ENCODE measurements at places on chromosomes 5 and 9.

DNA sequence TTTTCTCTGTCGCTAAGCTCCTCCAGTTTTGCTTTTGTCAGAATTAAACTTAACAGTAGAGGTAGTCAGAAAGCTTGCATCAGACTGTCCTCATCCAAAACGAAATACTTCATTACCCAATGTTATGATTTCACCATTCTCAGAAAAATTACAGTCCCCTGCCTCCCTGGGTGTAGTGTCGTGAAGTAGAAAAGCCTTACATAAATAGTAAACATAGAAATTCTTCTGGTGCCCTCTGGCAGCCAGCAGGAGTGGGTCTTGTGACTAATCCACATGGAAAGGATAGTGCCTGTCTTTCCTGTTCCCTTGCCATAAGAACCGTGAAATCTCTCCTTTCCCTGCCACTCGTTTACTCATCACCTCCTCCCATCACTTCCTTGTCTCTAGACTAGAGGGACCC is 230.6 kb downstream of the GNA14 start:
- DNase-seq = no peak

DNA sequence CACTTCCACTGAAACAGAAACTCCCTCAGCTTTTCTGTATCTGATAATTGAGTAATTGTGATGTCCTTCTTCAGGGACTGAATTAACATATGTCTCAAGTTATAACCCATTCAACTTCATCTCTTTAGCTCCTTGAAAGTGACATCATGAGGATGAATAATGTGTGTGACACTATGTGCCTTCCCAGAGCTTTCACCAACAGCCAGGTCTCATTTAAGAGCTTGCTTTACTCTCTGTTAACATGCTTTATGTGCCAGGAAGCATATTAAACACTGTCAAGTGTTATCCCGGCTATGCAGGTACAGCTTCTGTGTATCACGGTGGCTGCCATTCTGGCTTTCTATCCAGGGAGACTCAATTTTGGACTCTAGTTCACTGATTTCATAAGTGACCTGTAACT is 799.9 kb downstream of the CDH12 start:
- DNase-seq = no peak

- no peak for DNase-seq
Observed at GRCh38 chr9:89621031-89621430, 16.2 kb downstream of the GADD45G start.

- DNase-seq = no peak
Observed at GRCh38 chr9:93918061-93918460, 37.1 kb downstream of the BARX1 start.

- no peak for DNase-seq
Observed at GRCh38 chr9:83019246-83019645, 43.7 kb downstream of the RASEF start.

DNA sequence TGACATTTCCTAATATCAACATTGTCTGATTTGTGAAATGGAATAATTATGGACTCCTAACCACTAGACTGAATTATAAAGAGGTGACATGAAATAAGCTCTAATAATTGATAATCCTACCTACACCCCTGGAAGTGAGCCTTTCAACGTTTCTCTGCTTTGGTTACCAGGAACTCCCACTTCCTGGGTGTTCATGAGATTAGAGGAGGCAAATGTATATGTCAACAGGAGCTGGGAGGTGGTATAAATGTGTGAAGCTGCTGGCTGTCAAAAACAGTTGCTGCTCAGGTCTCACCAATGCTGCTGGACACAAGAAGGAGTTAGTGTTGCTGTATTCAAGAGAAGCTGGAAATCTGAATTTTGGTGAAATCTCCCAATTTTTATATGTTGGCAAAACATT is 96.8 kb downstream of the CAMK4 start:
- no peak for DNase-seq
